CD4-positive, alpha-beta T cell treated with Interleukin-6 for 4 hours (primary cell): ENCODE measurements at places on chromosomes 1 and 21.

DNA sequence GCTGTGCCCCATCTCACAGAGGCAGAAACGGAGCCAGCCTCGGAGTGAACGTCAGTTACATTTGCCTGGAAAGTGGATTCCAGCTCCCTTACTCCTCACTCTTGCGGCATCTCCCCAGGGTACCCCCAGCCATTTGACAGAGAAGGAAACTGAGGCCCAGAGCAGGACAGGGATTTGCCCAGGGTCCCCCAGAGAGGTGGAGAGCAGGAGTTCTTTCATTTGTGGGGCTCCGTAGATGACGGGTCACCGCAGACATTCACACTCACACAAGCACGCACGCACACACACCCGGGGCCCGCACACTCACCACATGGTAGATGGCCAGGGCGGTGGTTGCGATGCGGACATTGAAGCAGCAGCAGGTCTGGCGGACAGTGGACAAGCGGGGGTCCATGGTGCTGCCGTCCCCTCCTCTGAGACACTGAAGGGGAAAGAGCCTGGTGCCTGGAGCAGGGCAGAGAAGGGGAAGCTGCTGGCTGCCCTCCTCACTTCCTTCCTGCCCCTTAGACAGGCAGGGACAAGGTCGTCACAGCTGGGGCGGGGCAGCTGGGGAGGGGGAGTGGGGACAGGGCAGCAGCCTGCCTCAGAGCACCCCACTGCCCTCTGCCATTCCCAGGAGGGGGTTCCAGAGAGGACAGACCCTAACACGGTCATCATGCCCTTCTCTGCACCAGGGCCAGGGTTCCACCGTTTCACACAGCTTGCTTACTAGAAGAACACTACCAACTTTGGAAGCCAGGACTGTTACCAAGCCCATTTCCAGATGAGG, at the start of gene LAPTM5:
TSS of gene LAPTM5 (minus strand) at position 423 of the 769 bp plus-strand sequence. CDS start at position 394, 29 bp downstream.
- peak; percentile 80 for DNase-seq

GRCh38 chr21:27564684-27565301, 597.9 kb upstream of the ADAMTS5 start:
- DNase-seq = no peak

DNA sequence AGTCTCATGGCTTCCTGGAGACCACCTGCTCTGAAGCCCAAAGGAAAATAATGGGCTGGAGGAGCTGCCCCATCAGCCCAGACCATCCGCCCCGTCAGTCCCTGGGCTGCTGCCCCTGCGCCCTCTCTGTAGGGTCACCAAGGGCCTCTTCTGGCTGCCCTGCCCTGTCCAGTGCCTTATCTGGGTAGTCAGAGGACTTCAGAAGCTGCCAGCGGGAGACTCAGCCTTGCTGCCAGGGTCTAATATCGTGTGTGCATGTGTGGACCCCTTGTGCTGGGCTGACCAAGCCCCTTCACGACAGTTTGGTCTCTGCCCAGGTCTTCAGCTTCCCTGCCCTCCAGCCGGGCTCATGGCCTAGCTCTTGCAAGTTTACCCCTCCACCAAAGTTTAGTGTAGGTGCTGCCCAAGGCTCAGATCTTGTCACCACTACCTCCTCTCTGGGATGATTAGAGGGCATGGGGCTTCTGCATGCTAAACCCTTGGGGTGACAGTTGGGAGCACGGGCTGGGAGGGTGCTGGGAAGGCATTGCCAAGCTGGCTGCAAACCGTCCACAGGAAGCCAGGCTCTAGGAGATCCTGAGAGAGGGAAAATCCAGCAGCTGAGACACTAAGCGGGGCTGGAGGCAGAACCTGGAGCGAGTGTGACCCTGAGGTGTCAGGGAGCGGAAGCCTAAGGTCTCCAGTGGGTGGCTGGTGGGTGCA, 20.6 kb downstream of the NENF start:
- DNase-seq = no peak

- no peak for DNase-seq
Observed at GRCh38 chr1:184610876-184611595, 143.6 kb downstream of the EDEM3 start.
